CD4-positive, alpha-beta T cell treated with Interferon alpha-2 for 1 hour (primary cell): ENCODE measurements at places on chromosomes 5 and 9.
A peak's percentile ranks its signal among the peaks of the same experiment; 100 is the strongest.

- DNase-seq = no peak
Measured at GRCh38 chr9:117612317-117612716, 91.9 kb upstream of the TLR4 start.

DNA sequence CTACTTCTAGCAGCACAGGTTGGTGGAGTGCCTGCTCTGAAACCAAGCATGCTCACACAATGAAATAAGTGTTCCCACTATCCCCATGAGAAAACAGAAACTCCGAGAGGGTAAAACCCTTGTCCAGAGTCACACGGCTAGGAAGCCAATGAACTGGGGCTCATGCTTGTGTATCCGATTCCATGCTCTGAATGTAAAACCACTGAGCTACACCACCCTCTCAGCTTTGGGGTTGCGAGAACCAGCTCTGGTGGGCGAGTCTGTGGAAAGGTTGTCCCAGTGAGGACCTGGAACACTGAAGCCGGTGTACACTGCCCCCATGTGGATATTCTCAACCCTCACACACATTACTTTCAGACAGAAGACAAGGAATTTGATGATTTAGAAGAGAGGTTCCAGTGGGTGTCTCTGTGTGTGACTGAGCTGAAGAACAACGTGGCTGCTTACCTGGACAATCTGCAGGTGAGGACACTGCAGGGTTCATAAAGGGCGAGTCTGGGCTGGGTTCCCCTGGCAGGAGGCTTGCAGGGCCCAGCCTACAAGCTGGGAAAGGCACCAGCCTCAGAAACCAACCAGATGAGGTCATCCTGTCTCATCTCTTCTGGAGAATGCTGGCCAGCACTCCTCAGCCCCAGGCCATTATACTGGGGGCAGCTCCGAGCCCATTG lies 37.4 kb downstream of the ARHGEF37 start:
- no peak for DNase-seq

- DNase-seq = no peak
Measured at GRCh38 chr9:96394832-96395496, 11.5 kb upstream of the SLC35D2 start.

DNA sequence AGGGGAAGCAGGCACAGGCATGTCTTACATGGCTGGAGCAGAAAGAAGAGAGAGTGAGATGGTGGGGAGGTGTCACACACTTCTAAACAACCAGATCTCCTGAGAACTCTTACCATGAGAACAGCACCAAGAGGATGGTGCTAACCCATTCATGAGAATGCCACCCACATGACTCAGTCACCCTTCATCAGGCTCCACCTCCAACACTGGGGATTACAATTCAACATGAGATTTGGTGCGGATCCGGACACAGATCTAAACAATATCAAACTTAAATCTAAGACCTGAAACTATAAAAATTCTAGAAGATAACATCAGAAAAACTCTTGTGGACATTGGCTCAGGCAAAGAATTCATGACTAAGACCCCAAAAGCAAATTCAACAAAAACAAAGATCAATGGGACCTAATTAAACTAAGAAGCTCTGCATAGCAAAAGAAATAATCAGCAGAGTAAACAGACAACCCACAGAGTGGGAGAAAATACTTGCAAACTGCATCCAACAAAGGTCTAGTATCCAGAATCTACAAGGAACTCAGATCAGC lies 65.4 kb downstream of the SPATA31C2 start:
- no peak for DNase-seq

- DNase-seq = no peak
Measured at GRCh38 chr5:179404321-179405053, 59.2 kb upstream of the ADAMTS2 start.

GRCh38 chr5:133149345-133149744 lies 97.5 kb downstream of the HSPA4 start:
- no peak for DNase-seq

- no peak for DNase-seq
Measured at GRCh38 chr5:61523997-61524396, 191.9 kb downstream of the ZSWIM6 start.

GRCh38 chr5:80174790-80175189 lies 81.1 kb downstream of the SERINC5 start:
- no peak for DNase-seq

- DNase-seq = no peak
Measured at GRCh38 chr9:38015266-38015665, 53.8 kb downstream of the SHB start.

- DNase-seq = peak; percentile 64
Measured at GRCh38 chr9:93575796-93576257, 557 bp upstream of the PHF2 start.

- DNase-seq = no peak
Measured at GRCh38 chr5:77080905-77081304, 6.2 kb downstream of the ZBED3 start.

DNA sequence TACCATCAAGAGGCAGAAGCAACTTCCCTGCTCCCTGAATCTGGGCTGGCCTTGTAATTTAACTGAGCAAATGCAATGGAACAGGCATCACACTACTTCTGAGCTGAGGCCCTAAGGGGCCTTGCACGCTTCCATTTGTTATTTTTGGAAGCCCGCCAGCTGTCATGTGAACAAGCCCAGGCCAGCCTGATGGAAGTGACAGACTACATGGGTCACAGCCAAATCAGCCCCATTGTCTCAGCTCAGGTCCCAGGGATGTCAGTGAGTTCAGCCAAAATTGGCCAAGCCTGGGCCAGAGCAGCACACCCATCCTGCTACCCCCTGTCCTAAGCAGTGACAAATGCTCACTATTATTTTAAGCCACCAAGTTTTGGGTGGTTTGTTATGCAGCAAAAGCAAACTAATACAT lies 72.8 kb downstream of the PRRT1B start:
- DNase-seq = no peak
